BJ (cell line): ENCODE measurements at places on chromosomes 3 and 15.

DNA sequence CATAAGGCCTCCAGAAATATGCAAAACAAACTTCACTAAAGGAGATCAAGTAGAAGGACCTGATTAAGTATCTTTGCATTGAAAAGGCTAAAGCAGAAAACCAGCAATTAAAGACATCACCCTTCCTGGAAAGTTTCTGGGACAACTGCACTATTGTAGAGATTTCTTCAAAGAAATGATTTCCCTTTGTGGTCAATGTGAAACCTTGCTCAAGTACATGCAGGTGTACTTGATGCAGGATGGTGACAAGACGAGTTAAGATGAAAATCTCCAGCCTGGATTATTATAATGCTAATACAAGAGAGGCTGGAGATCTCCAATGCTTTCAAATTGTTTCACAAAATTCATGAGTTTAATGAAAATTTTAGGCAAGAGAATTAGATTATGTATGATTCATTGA, 208.4 kb downstream of the TIGIT start:
- DNase-seq, result no peak

DNA sequence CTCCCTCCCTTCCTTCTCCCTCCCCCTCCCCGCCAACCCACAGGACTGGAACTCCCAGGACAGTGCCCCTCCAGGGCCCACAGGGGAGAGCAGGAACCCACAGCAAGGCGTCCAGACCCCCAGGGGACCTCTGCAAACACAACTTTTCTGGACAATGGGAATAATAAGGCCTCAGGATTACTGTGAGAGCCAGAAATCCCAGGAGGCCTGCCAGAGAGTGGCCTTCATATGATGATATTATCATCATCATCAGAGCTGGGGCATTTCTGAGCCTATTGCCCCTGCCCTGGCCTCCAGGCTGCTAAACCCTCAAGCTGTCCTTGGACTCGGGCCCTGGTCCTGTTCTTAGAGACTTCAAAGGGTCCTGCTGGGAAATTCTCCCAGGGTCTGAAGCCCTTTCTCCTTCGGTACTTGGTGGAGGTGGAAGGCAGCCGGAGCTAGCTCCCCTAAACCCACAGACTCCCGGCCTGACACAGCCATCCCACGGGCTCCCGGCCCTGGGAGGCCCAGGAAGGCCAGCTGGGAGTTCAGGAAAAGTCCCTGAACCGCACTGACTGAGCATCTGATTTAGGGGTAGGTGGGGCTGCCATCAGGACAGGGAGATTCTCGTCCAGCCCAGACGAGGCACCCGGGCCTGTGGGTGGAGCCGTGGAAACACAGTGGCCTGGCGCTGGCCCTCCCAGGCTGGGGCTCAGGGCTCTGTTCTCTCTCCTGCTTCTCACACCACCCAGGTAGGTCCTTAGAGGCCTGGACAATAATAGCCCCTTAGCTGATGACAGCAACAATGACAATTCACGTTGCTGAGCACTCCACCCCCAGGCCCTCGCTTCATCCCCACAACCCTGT, 4.9 kb downstream of the CALML4 start:
- DNase-seq, result no peak

DNA sequence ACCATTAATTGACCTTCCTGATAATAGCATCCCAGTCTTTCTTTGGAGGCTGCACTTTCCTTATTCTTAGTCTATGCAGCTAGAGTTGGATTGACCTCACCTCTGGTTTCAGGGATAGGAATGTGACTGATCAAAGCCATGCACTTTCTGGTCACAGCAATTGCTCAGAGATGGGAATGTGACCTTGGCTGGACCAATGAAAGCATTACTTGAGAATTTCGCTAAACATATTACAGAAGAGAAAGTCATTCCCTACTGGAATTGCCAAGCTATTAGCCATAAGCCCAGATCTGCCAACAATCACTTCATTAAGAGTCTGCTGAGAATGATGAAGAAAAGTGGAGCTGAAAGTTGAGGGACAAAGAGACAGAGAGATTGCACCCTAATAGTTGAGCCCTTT, 32.7 kb downstream of the RTP1 start:
- no peak for DNase-seq

DNA sequence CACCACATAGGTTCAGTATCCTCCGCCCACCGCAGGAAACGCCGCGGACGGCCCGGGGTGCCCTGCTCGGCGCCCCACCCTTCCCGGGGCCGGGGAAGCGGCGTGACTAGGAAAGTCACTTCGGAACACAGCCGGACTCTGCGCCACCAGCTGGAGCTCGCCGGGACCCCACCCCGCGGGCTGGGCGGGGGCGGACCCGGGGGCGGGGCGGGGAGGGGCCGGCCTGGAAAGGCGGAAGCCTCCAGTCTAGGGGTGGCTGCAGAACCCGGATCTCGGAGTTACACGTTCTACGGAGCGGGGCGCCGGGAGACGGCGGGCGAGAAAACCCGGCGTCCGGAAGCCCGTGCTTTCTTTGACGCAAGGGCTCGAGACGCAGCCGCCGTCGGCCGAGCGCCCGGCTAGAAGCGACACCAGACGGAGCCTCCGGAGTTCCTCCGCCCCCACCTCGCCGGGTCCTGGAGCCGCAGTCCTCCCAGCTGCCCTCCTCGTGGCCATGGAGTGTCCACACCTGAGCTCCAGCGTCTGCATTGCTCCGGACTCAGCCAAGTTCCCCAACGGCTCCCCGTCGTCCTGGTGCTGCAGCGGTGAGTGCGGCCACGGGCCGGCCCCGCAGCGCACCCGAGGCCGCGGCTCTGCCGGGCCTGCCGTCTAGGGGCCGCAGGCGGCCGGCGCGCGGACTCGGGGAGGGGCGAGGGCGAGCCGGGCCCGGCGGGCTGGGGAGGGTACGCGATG, at the start of gene USP3:
Gene USP3, plus strand, starts transcription at position 347 of the 732 bp plus-strand sequence. Its CDS starts 147 bp downstream, at position 494.
- peak; percentile 48 for DNase-seq

- DNase-seq, result peak; percentile 11
These were observed 14.8 kb upstream of the ZNF639 start for GRCh38 chr3:179308001-179308400.

DNA sequence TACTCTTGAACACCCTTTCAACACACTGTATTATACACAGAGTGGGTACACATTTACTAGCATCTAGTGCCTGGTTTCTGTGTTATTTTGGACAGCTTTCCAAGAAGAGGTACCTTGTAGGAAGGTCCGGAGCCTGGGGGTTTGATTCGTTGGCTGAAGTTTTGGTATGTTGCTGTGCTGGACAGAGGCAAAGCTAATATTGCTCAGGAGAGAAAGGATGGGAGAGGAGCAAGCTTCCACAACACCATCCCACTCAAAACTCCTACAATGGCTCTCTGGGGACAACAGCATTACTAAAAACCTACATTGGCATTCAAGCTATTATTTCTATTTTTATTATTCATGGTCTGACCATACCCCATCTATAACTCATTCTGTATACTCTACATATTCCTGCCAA, 1.1 kb upstream of the LYSMD2 start:
- no peak for DNase-seq

DNA sequence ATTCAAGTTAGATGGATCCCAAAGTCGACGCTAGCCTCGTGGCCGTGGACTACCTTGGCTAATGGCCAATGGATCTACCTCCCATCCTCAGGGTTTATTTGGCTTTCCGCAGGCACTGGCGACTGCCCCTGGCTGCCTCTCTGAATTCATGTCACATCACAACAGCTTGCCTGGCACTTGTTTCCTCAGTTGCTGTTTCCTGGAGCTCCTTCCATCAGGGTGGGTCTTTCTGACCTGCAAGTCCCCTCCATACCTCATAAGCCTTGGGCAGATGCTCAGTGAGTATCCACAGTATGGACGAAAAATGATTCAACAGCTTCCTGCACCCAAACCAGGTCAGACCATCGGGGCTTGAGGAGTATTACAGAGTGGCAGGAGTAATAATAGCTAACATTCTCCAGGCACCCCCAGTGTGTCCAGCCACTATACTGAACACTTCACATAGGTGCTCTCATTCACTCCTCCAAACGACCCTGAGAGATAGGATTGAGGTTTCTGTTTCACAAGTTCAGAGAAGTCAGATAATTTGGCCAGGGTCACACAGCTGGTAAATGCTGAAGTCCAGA, 311.5 kb downstream of the TLE3 start:
- no peak for DNase-seq

- no peak for DNase-seq
These were observed 1.5 kb downstream of the C2CD4A start for GRCh38 chr15:62068071-62068809.

DNA sequence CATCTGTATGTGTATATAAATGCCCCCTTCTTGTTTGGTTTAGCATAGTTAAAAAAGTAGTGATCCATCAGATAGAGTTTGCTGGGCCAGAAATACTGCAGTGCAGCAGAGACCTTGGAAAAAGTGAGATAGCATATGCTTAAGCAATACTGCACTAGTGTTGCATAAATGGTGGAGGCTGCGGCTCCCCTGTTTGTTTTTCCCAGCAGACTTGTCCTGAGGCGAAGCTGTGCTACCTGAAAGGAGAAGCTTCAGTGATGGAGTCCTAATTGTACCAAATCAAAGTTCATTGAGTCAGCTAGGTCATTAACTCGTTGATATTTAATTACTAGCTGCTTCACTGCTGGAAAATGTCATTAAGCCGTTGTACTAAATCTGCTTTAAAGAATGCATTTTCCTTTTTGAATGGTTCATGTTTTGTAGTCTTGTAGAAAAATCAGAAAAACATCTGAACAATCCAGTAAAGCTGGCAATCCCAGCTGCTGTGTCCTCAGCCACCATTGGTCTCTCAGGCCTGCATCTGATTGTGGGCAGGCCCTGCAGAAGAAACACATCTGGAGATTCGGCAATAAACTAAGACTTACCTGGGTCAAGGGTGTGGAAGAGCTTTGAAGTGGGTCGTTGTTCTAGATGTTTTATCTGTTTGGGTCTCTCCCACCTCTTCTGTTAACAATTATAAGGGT, 169.6 kb downstream of the B3GALNT1 start:
- no peak for DNase-seq

DNA sequence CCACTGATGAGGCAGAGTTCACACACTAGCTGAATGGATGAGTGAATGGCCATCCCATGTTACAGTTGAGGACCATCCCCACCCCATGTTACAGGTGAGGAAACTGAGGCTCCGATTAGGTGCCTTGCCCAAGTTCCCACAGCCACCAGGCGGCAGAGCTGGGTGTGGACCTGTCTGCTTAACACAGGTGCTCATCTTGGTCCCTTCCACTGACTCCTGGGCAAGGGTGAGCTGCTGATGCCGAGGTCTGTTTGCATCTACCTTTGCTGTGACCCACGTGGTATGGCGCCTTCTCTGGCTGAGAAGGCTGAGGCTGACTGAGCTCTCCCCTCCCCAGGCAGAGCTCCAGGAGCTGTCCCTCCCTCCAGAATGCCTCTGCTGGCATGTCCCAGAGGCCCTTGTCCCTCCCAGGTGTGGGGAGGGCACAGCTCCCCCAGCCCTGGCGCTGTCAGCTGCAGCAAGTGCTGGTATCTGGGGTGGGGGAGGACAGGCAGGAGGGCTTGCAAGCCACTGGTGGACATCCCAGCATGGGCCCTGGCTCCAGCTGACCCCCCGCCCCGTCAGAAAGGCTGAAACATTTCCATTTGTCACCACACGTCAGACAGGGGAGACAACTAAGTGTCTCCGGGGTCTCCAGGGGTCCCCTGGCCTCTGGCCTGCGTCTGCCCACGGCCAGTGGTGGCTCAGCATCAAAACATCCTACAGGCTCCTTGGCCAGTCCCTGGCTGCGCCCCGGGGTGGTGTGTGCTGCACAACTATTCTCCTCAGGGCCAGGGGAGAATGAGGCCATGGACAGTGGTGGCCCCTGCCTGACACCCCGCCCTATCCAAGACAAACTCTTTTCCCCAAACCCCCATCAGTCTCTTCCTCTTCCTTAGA, 105.4 kb downstream of the ADCY5 start:
- DNase-seq, result no peak

- DNase-seq, result no peak
These were observed 119.3 kb downstream of the P3H2 start for GRCh38 chr3:190001426-190001825.

DNA sequence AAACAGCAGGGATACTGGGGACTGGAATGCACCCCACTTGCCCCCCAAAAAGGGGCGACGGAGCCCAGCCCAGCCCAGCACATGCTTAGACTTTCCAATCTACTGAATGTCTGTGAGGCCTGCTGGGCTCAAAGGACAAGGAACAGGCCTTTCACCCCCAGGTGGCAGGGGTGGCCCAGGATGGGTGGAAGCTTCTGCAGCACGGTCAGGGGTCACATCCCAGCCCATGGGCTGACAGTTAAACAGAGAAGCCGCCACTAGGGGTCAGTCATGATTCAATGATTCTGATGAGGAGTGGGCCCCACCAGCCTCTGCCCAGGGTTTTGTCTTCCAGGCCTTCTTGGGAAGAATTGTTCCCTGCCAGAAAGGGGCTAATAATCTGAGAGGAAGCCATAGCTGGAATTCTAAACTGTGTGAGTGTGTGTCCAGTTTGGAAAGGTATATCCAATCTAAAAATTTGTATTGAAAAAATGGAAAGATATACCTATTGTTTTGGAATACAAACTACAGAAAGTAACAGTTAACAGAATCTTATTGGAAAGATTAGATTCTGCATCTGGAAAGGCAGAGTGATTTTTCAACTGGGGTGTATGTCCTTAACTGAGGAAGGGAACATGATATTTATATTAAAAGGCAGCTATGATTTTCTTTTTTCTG, 2.2 kb downstream of the CHRNB4 start:
- DNase-seq, result no peak

- DNase-seq, result no peak
These were observed 325.0 kb downstream of the OTOL1 start for GRCh38 chr3:161821591-161821990.

- DNase-seq, result no peak
These were observed 60.5 kb upstream of the ARRDC4 start for GRCh38 chr15:97899981-97900380.

- no peak for DNase-seq
These were observed 180.3 kb upstream of the TSC22D2 start for GRCh38 chr3:150227839-150228238.

DNA sequence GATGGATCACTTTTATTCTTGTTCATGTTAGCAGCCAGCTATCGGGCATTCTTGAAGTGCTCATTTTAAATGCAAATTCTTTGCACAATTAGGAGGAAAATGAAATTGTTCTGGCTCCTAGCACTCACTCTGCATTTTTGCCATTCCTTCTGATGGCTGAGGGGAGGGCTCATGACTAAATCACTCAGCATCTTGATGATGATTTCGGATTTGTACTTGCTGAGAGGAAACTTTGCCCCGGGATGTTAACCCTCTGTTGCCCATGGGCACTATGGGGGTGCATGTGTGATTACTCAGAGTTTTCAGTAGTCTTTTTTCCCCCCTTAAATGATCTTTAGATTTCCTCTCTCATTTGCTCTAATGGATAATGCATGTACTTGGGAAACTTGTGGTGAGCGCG, 299.6 kb upstream of the C2CD4B start:
- DNase-seq, result peak; percentile 51

GRCh38 chr15:100112636-100113305, 229.0 kb downstream of the ADAMTS17 start:
- no peak for DNase-seq
